NCI-H748 treated with DMSO at 0.1 percent for 48 hours (cell line): ENCODE measurements at places on chromosomes 5 and 9.

GRCh38 chr9:32200896-32201295 lies 183.5 kb upstream of the ACO1 start:
- DNase-seq = no peak

DNA sequence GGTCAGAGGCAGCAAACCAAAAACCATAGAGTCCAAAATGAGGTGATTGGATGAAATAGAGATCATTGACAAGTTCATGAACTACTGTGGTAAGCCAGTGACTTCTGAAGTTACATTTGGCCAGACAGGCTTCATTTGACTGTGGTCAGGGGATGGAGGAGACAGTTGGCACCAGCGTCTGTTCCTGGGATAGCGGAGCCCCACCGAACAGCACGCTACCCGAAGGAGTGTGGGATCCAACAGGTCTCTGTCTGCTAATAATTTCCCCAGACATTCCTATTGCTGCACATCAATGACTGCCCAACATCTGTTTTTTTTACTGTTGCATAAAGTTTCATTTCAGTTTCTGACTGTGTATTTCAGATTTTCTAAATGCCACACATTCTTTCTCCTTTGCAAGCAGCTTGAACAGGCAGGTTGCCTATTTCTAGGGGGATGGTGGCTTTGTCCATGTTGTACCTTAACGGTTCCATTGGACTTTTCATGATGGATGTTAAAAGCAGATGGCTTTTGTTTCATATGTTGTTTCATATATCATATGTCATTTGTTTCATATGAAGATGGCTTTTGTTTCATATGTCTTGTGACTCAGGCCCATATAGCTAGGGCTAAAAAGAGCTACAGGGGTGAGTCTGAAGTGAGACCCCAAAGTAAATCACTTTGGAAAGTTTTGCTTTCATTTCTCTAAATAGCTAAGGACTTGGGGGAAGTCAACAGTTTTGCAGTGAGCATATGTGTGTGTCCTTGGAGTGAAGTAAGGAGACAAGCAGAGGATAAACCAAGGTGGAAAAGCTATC lies 180.8 kb downstream of the GOLPH3 start:
- DNase-seq = no peak

DNA sequence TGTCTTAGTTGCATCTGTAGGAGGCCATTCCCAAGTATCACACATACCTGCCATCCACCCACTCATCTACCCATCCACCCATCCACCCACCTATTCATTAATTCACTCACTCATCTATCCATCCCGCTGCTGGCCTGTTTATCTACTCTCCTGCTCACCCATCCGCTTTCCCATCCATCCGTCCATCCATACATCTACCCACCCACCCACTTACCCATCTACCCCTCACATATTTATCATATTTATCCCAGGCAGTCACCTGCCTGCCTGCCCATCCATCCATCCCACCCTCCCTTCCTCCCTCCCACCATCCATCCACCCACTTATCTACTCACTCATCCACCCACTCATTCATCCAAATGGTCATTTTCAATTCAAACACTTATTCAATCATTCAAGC lies 143.9 kb upstream of the PANK3 start:
- no peak for DNase-seq

DNA sequence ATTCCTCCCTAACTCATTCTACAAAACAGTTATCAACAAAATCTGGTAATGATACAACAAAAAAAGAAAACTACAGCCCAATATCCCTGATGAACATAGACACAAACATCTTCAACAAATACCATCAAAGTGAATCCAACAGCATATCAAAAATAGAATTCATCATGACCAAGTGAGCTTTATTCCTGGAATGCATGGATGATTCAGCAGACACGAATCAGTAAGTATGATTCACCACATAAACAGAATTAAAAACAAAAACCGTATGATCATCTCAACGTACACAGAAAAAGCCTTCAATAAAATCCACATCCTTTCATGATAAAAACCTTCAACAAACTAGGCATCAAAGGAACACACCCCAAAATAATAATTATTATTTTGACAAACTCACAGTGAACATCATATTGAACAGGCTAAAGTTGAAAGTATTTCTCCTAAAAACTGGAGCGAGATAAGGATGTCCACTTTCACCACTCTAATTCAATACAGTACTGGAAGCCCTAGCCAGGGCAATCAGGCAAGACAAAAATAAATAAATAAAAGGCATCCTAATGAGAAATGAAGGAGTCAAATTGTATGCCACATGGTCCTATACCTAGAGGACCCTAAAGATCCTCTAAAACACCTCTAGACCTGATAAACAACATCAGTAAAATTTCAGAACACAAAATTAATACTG lies 305.1 kb upstream of the RGMB start:
- no peak for DNase-seq

- DNase-seq = no peak
Measured at GRCh38 chr9:34869390-34869789, 88.7 kb upstream of the PHF24 start.

DNA sequence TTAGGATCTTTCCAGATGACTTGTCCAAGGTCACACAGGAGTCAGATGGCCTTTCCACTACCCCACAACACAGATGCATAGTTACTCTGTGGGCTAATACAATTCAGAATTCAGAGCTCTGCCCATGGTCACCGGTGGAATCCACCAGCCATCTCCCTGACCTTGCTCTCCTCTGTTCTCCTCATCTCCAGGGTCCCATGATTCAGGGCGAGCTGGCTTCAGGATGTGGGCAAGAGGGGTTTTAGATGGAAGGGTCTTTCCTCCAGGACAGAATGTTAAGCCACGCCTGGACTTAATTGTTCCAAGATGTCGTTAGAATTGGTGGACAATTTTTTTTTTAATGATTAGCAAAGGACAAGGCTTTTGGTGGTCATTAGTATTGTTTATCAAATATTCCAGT lies 81.7 kb upstream of the LARP1 start:
- no peak for DNase-seq

GRCh38 chr5:132674671-132675506 lies 1.1 kb downstream of the IL4 start:
- DNase-seq = no peak
